ENCODE measurements at places on chromosomes 2 and 18. TPM values are rescaled to one million over a fixed set of nuclear protein-coding genes. Genes with fewer than 3 reads are reported as not detected.

PIGN gene
- total RNA-seq: 22.7 TPM

WNT10A gene
- total RNA-seq: 0.40 TPM

ACOXL gene
- total RNA-seq: 15.5 TPM

CNDP1 gene
- not detected for total RNA-seq

GRCh38 chr2:134228493-134228903 lies 25.4 kb upstream of the MGAT5 start:
- H3K27me3 ChIP-seq: no peaks in the 10 kb centered on the region
- DNase-seq: peak; percentile 17
- peaks cover 4% of the 10 kb centered on the region for H3K36me3 ChIP-seq
- no peak overlapping the region for H3K4me3 ChIP-seq
- H3K27ac ChIP-seq: no peak overlapping the region
- peaks cover 25% of the 10 kb centered on the region for H3K4me1 ChIP-seq

GRCh38 chr2:120874888-120875275 lies 139.2 kb downstream of the GLI2 start:
- no peaks in the 10 kb centered on the region for H3K27me3 ChIP-seq
- no peak overlapping the region for H3K4me3 ChIP-seq
- no peaks in the 10 kb centered on the region for H3K4me1 ChIP-seq
- no peak overlapping the region for H3K27ac ChIP-seq

GRCh38 chr2:170377500-170378207 lies 199.7 kb downstream of the MYO3B start:
- H3K4me1 ChIP-seq: peaks cover 60% of the 10 kb centered on the region
- H3K27me3 ChIP-seq: no peaks in the 10 kb centered on the region
- no peak overlapping the region for H3K27ac ChIP-seq
- H3K4me3 ChIP-seq: no peak overlapping the region
- DNase-seq: peak; percentile 40
- H3K36me3 ChIP-seq: no peaks in the 10 kb centered on the region

GRCh38 chr2:239793086-239793485 lies 232.1 kb downstream of the NDUFA10 start:
- no peaks in the 10 kb centered on the region for H3K36me3 ChIP-seq
- H3K27me3 ChIP-seq: peaks cover 67% of the 10 kb centered on the region
- no peaks in the 10 kb centered on the region for H3K4me1 ChIP-seq
- DNase-seq: no peak
- no peak overlapping the region for H3K27ac ChIP-seq

GRCh38 chr2:120502357-120502756 lies 156.4 kb downstream of the INHBB start:
- H3K4me1 ChIP-seq: peaks cover 16% of the 10 kb centered on the region
- H3K4me3 ChIP-seq: no peak overlapping the region
- H3K27ac ChIP-seq: no peak overlapping the region
- no peaks in the 10 kb centered on the region for H3K27me3 ChIP-seq
- DNase-seq: no peak

All from PC-3 (cell line).